ENCODE measurements at places on chromosomes 6 and 20. TPM values are rescaled to one million over a fixed set of nuclear protein-coding genes. Genes with fewer than 3 reads are reported as not detected.

GRCh38 chr6:169454204-169454871 lies 200.7 kb upstream of the THBS2 start:
- no peak for DNase-seq

- no peak for DNase-seq
Observed at GRCh38 chr6:38651121-38651784, 11.5 kb upstream of the BTBD9 start.

SLC13A3 gene
- 2.9 TPM for total RNA-seq

- no peak for DNase-seq
Observed at GRCh38 chr6:16067568-16067967, 61.3 kb upstream of the MYLIP start.

DNA sequence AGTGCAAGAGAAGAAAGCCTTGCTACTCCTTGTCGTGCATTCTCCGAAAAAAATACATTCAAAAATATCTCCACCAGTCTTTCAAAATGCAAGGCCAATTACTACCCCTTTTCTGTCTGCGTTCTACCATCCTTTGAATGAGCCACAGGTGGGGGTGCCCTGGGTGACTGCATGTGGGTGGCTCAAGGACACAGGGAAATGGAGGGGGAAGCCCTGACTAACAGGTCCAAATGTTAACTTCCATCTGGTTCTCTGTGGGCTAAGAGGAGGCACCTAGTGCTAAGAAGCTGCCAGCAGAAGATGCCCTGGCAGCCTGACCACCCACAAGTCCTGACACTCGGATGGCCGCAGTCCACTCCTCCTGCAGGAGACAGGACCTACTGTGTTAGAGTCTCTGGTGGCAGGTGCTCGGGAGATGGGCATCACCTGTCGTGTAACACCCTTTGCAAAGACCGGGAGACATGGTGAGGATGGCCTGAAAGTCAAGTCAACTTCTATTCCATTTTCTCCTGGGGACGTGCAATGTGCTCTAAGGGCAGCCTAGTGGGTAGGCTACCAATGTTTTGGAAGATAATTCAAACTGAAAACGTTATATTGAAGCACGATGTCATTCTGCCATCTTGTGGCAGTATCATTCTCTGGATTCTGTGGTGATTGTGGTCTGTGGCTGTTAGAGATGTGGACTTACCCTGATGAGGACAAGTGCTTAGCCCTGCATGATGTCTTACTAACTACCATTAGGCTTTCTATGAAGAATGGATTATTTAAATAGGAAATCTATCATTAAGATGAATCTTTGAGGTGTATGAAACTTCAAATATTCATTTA lies 27.4 kb upstream of the IGF2R start:
- no peak for DNase-seq

GRCh38 chr20:48656661-48657211 lies 171.1 kb downstream of the PREX1 start:
- no peak for DNase-seq
